GM19239 (cell line): ENCODE measurements at places on chromosomes 6 and 20.

- no peak for DNase-seq
Measured at GRCh38 chr6:36890112-36890663, 4.4 kb downstream of the C6orf89 start.

GRCh38 chr20:6178537-6178936 is 55.7 kb upstream of the FERMT1 start:
- DNase-seq = no peak

- DNase-seq = no peak
Measured at GRCh38 chr6:163284151-163284550, 130.4 kb upstream of the QKI start.

GRCh38 chr6:36862848-36863382 is 11.7 kb downstream of the PPIL1 start:
- DNase-seq = no peak

DNA sequence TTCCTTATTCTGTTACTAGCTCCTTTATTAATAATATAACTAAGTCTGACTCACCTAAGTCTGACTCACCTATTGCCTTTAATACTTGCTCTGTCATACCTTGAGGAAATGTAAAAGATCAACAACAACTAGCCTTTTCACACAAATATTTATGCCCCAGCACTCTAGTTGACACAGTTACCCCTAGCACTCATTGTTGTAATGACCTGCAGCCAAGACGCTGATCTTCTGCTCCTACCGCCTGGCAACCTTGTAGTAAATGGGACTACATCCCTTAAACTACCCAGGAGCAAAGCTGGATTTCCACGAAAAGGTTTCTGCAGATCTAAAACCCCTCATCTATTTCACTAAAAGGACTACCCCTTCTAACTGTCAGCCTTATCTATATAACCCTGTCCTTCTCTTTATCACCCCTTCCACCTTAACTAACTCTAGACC is 90.0 kb downstream of the PLG start:
- no peak for DNase-seq

DNA sequence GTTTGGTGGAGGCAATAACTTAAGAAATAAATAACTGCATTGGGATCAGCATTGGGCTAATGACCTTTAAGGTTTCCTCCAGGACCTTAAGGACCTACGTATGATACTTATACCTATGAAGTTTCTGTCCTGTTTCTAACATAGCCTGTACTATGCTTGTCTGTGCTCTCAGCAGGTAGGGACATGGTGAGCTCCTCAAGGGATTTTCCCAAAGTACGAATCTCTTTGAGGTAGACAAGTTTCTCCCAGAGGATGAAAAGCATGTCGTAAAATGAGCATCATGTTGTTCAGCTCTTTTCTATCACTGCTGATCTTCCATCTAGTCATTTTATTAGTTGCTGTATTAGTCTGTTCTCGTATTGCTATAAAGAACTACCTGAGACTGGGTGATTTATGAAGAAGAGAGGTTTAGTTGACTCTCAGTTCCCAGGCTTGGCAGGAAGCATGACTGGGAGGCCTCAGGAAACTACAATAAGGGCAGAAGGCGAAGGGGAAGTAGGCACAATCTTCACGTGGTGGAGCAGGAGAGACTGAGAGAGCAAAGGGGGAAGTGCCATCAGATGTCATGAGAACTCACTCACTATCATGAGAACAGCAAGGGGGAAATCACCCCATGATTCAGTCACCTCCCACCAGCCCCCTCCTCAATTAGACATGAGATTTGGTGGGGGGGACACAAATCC is 77.8 kb upstream of the TGM3 start:
- DNase-seq = no peak

GRCh38 chr6:136077834-136078576 is 172.1 kb downstream of the MTFR2 start:
- DNase-seq = no peak

GRCh38 chr6:138160329-138161087 is 1.2 kb upstream of the ARFGEF3 start:
- no peak for DNase-seq

DNA sequence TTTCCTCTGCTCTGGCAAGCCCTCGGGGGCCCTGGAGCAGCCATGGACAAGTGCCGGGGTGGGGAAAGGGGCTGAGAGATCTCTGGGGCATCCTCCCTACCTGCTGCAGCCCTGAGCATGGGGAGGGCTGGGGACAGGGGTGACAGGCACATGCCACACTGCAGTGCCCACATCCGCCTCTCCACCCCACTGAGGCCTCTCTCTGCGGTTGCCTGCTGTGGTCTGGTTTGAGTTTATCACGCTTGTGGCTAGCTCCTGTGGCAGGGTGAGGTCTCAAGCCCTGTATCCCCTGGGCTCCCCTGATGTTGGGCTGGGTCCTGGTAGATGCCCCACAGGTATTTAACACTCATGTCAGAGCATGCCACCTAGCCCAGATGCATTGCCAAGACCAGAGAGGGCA is 52.9 kb upstream of the MLN start:
- peak; percentile 52 for DNase-seq

DNA sequence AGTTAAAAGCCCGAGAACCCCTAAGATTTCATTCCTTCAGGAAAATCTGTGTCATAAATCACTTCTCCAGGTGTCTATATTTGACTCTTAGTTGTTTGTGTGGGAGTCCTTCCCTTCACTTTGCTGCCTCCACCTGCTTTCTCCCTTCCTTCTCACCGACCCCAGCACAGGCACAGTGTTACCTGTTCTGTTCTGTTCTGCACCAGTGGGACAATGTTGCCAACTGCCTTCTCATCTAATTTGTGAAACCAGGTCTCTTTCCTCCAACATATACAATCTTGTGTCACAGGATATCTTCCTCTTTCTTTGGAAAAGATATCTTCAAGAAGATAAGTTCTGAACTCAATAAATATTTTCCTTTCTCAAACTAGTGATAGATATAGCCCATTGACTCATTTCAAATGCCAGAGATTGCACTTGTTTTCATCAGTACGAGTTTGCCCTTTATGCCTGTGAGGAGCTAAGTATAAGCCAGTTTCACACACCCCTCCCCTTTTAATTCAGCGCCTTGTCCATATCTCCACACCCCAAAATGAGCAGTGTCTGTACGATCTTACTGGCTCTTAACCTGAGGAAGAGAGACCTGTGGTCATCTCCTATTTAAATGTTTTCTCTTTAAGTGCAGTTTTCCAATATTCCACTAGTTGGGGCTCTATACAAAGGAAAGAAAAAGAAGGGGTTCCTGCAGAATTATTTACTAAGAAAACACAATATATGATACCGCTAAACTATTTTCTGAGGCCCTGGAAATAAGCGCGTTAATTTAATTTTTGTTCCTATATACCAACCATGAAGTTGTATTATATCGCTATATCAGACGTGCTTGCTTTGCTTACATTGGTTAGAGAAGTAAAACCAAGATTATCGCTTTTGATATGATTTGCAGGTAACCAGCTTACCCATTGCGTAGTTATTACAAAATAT is 81.6 kb upstream of the PREP start:
- DNase-seq = no peak

GRCh38 chr20:1813101-1813529 is 82.1 kb upstream of the SIRPA start:
- no peak for DNase-seq

GRCh38 chr6:91099479-91099878 is 512.6 kb upstream of the MAP3K7 start:
- no peak for DNase-seq

- no peak for DNase-seq
Measured at GRCh38 chr6:82331031-82331773, 32.4 kb upstream of the TPBG start.

DNA sequence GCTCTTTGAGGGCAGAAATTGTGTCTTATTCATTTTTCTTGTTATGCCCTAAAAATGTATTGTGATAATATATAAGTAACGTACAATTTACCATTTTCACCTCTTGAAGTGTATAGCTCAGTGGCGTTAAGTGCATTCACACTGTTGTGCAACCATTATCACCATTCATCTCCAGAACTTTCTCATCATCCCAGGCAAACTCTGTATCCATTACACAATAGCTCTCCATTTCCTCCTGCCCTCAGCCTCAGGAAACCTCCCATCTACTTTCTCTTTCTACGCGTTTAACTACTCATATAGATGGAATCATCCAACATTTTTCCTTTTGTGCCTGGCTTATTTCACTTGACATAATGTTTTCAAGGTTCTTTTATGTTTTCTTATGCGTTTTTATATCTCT is 184.6 kb downstream of the ESR1 start:
- DNase-seq = no peak

DNA sequence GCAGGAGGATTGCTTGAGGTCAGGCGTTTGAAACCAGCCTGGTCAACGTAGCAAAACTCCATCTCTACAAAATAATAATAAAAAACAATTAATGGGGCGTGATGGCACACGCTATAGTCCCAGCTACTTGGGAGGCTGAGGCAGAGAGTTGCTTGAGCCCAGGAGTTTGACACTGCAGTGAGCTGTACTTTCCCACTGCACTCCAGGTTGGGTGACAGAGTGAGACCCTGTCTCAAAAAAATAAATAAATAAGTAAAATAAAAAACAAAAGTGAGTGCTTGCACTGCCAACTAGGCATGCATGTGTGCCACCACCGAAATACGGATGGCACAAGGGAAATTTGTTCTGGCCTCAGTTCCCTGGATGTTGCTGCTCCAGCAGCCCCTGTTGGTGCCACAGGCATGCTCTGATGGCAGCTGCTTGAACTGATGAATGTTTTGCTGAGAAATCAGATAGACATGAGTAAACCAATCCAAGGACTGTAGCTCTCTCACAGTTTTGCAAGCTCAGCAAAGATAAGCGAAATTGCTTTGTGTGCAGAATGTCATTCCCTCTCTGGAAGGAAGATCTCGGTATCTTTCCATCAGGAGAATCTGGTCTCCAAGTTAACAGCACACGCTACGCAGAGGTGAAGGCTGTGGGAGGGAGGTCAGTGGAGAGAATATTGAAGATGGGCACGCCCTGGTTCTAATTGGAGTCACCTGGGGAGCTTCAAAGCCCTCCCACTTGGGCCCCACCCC is 188.0 kb upstream of the SLC24A3 start:
- DNase-seq = no peak

- no peak for DNase-seq
Measured at GRCh38 chr6:41638935-41639808, 904 bp downstream of the MDFI start.

DNA sequence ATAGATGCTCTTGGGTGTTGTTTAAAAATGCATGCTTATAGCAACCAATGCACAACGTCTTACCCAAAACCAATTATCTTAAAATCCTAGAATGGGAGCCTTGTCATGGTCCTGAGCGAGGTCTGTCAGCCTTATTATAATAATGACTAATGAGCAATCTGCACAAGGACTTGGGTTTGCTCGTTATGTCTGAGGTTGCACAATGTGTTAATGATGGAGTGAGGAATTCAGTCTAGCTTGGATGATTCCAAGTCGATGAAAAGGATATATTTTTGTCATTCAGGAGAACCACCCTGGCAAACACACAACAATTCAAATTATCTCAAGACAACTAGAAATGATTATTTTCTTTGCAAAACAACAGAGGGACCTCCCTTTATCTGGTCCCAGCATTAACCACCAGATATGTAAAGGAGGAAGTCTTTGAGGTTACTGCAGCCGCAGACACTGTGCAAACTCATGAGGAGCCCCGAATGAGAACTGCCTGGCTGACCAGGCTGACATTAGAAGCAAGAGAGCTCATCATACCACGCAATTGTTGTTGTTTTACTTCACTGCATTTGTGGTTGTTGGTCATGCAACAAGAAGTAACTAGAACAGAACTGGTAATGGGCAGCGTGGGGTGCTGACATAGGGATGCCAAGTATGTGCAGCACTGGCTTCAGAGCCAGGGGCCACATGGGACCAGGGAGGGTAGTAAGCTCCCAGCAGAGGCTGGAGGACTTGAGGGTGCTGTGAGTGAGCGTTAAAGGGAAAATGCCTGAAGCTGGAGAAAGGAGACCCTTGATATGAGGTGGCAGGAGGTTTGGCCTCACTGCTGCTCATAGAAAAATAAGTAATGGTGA is 488.3 kb downstream of the CDH26 start:
- DNase-seq = no peak

- DNase-seq = no peak
Measured at GRCh38 chr20:25077610-25078169, 4.3 kb downstream of the VSX1 start.

GRCh38 chr6:6319952-6320811 is at the start of gene F13A1:
F13A1 (minus strand) TSS chr6:6320662; CDS start chr6:6318664, 1,998 bp downstream.
- no peak for DNase-seq

GRCh38 chr6:70507161-70507560 is 59.6 kb upstream of the SDHAF4 start:
- no peak for DNase-seq

DNA sequence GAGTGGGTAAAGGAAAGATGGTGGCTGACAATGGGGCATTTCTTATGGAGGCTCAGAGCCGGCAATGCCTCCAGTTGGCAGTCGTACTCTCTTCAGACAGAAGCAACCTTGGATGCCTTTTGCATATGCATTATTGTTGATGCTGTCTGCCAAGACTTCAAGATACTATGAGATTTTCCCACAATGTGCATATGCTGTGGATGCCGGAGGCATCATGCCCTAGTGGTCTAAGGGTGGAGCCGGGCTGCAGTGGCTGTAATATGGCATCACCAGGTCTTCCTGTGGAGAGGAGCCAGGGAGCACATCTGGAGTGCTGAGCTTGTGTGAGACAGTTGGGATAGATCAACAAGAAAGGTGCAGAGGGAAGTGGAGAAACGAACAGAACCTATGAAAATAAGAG is 104.9 kb downstream of the FOXC1 start:
- no peak for DNase-seq

DNA sequence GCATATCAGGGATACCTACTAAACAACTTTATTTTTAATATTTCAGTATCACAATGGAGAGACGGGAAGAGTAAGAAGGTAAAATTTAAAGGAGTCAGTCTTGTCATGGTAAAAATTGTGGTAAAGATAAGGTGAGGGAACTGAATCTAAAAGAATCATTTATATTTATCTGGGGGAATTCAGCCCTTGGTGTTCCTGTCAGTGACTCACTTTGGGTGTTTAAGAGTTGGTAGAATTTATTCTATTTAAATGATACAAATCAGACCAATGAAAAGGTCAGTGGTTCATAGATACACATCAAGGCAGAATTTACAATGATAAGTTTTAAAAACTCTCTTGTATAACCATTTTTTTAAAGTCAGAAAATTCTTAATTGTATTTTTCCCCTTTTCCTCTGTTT is 164.4 kb downstream of the CDKAL1 start:
- no peak for DNase-seq

DNA sequence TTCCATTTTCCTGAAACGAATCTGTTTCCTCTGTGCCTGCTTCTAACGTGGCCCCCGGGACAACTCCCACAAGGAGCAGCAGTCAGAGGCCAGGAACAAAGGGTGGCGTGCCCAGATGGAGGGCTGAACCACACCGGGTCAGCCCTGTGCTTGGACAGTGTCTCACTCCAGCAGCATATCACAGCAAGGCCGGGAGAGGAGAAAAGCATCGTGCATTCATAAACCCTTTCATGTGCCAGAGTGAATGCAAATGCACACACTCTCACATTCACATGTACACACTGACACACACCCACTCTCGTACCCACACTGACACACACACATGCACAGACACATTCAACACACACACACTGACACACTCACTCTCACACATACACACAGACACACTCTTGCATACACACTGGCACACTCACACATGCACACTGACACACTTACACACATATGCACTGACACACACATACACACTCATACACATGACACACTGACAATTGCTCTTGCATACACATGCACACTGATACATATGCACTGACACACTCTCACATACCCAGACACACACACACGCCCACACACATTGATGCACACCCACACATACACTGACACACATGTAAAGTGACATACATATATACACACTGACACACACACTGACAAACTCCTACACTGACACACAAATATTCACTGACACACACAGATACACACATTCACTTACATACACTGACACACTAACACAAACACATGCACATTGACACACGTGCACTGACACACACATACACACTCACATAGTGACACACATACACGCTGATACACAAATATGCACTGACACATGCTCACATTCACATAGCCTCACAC is 237.0 kb downstream of the LRFN2 start:
- DNase-seq = no peak
